ENCODE measurements at places on chromosomes 4 and X.

GRCh38 chrX:46130247-46130646 is 415.0 kb downstream of the ZNF674 start:
- no peak for DNase-seq

DNA sequence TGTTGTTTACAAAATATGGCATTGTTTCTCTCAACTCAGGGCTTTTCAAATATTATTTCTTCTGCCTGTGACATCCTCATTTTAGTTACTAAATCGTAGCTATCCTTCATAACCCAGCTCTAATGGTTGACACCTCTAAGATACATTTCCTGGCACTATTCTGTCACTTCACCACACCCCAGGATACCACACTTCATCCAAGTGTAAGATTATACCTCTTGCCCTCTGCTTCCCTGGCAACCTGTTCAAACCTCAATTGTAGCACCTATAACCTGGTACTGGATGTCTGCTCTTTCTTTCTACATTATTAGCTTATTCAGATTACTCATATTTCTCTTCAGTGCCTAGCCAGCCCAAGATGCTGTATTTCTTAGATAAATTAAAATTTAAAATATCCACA is 175.7 kb upstream of the SPIN4 start:
- no peak for DNase-seq

GRCh38 chr4:177351622-177352244 is 42.1 kb downstream of the NEIL3 start:
- no peak for DNase-seq

- no peak for DNase-seq
Observed at GRCh38 chr4:835148-836002, 9.4 kb upstream of the CPLX1 start.

DNA sequence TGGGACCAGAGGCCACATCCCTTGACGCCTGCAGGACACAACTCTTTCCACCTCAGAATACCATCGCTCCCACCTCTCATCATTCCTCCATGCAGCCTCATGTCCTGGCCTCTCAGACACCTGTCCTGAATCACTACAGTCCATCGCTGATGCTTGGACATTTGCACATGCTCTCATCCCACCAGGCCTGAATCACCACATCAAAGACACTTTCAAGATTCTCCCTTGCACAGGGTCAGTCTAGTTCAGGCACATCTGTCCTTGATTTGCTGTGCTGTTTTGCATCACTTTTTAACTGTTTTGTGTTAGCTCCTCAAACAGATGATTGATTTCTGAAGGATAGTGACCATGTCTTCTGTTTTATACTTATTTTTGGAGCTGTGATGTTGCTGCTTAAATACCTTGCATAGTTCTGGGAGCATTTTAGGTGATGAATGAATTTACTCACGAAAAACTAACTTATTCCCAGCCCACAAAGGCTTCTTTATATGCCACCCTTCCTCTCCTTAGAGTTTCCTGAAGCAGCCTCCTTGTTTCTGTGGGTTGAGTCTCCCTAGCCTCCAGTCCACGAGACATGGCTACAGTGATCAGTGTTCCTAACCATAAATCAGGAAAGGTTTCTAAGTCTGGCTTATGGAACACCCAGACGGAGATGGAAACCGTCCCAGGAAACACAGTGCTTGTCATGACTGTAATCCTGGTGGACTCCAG is 2.6 kb downstream of the FAM114A1 start:
- DNase-seq = peak; percentile 20

- no peak for DNase-seq
Observed at GRCh38 chr4:180336494-180337090, 1906.6 kb upstream of the TENM3 start.

- DNase-seq = no peak
Observed at GRCh38 chr4:8227771-8228318, 28.8 kb downstream of the SH3TC1 start.

DNA sequence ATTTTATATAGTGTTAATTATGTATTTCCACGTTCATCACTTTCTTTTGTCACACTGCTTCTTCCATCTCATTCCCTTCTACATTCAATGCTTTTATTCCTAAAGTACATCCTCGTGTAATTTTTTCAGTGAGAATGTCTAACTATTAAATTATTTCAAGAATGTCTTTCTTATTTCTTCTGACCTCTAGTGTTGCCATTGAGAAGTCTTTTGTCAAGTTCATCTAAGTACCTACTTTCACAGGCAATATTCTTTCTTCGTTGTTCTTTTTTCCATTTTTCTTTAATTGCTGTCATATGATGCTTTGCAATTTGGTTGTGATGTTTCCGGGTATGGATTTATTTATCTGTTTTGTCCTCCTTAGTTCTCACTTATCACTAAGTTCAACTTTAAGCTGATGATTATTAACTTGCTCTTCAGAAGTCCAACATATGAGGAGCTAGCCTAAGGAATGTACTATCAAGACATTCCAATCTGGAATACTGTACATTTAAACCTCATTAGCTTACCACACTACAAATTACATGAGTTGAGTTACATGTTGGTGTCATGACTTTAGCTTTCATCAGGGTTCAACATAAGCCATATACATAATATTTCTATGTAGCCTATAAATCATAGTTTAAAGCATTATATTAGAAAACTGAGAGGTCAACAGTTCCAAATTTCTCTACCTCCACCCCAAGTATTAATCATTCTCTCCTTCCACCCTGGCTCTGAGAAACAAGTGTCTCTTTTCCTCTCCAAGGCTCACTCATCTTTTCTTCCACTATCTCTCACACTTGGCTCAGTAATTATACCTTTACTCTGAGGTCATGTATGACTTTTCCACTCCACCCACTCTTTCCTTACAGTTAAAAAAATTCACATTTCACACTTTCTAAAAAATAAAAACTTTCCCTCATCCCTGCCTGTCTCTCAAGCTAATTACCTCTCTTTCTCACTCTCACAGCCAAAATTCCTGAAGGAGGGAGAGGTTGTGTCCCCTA is 81.5 kb downstream of the COX18 start:
- no peak for DNase-seq

DNA sequence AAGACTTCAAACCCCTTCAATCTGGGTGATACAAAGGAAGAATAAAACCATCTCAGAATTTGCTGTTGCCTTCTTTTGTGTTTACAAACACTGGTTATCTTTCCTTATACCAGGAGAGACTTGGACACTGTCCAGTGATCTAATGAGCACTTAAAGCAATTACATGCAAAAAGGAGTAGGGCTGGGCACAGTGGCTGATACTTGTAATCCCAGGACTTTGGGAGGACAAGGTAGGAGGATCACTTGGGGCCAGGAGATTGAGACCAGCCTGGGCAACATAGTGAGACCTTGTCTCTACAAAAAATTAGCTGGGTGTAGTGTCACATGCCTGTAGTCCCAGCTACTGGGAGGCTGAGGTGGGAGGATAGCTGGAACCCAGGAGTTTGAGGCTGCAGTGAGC is 95.7 kb upstream of the DRD5 start:
- DNase-seq = no peak

DNA sequence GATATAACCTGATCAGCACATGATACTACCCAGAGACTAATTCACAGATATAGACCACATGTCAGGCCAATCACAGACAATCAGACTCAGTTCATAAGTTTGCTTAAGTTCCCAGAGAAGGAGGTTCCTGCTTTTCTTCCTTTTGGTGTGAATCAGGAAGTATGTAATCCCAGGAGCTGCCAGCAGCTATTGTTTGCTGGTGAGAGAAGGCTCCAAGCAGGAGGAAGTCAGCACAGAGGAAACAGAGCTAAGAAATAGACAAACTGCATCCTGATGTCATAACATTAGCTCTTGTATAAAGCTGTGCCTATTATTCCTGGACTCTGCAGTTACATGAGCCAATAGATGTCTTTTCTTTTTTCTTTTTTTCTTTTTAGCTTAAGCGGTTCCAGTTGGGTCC is 50.9 kb downstream of the UCHL1 start:
- DNase-seq = no peak

DNA sequence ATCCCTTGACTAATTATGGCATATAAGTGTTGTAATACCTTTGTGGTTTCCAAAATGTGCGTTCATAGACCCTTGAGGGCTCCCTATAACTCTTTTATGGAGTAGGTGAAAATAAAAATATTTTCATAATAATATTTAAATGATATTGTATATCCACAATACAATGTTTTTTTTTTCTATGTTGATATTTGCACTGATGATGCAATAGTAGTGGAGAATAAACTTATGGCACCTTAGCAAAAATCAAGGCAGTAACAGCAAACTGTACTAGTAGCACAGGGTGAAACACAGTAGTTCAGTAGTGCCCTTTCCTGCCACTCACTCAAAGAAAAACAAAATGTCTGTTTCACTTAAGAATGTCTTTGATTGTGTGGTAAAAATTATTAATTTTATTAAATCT is 465.3 kb downstream of the C4orf33 start:
- no peak for DNase-seq

- peak; percentile 65 for DNase-seq
Observed at GRCh38 chr4:106766519-106766918, 269.6 kb downstream of the DKK2 start.

GRCh38 chrX:113804819-113805218 is 779.1 kb upstream of the HTR2C start:
- no peak for DNase-seq

DNA sequence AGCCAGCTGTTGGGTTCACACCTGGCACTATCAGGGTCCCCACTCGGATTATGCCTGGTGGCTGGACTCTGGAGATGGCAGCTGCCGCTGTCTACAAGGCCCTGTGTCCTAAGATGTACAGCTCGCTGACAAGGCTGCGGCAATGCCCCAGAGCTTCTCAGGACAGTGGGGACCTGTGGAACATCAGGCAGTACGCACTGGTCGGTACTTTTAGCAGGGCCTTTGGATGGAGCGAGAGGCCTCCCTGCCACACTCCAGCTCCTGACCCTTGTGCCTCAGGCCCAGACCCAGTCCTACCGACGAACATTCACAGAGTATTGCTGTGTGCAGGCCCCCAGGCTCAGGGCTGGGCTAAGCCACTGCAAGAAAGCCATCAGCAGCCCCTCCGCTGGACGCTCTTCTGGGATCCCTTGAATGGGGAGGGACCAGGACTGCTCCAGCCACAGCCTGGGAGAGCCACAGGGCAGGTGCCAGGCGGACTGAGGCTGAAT is 45.7 kb upstream of the HMX1 start:
- peak; percentile 12 for DNase-seq

- no peak for DNase-seq
Observed at GRCh38 chr4:189838821-189839497, 101.7 kb upstream of the FRG1 start.

- DNase-seq = peak; percentile 63
Observed at GRCh38 chr4:15303052-15303641, 124.7 kb upstream of the C1QTNF7 start.

DNA sequence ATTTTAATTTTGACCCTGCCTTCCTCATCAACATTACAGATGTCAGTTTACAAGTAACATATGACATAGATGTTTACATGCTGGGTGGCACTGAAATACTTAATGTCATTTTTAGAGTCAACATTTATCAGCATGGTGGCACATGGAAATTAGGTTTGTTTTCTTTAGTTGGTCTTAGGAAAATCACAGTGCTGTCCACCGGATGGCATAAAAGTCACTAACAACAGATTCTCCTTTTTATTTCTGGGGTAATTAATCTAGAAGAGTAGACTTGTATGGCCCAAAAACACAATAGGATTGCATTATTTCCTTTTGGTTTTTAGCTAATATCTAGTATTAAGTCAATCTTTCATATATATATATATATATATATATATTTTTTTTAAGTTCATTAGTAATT is 88.6 kb upstream of the HHIP start:
- no peak for DNase-seq

DNA sequence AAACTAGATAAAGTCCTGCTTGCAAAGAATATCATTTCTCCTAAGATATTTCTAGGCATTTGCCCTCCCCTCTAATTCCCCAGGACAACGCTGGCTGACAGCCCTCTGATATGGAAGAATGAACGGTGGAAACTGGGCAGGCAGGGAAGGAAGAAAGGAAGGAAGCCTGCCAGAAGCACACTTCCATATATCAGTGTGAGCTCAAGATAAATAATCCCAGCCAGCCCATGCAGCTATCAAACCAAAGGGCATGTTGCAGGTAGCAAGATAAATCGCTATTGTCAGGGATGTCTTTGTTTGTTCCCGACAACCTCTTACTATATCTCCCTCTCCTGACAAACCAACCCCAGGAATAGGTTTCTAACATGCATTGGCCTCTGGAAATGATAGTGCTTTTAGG is 412.8 kb downstream of the HNRNPD start:
- DNase-seq = no peak

DNA sequence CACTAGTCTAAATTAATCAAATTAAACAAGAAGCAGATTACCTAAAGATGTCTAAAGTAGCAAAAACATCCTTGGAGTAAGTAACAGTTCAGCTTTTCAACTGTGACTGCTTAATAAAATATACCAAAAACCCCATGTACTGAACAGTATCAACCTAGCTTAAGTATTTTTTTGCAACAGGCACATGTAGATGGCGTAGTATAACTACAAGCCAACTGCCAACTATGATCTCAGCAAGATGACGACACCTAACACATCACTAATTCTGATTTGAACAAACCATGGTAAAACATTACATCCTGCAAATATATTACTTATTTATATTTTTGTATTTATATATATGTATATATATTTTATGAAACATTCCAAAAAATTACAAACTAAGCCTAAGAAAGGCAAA is 24.5 kb downstream of the DHX15 start:
- DNase-seq = no peak

DNA sequence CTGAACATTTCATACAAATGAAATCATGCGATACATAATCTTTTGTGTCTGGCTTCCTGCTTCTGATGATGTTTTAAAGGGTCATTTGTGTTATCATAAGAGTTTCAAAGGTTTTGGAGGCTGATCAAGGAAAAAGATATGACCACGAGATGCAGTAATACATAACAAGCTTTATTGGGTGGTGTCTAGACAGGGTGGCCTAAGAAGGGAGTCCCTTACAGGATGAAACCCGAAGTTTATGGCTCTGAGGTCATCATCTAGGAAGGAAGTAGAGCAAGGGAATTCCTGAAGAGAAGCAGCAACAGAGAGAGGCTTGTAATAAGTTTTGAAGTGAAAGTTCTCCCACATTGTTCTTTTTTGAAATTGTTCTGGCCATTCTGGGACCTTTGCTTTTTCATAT is 40.8 kb upstream of the SOD3 start:
- no peak for DNase-seq

- no peak for DNase-seq
Observed at GRCh38 chrX:69028006-69028760, 137.1 kb downstream of the PJA1 start.

- no peak for DNase-seq
Observed at GRCh38 chrX:151631822-151632221, 63.4 kb upstream of the PRRG3 start.

- no peak for DNase-seq
Observed at GRCh38 chr4:84496706-84497503, 2.2 kb downstream of the NKX6-1 start.

DNA sequence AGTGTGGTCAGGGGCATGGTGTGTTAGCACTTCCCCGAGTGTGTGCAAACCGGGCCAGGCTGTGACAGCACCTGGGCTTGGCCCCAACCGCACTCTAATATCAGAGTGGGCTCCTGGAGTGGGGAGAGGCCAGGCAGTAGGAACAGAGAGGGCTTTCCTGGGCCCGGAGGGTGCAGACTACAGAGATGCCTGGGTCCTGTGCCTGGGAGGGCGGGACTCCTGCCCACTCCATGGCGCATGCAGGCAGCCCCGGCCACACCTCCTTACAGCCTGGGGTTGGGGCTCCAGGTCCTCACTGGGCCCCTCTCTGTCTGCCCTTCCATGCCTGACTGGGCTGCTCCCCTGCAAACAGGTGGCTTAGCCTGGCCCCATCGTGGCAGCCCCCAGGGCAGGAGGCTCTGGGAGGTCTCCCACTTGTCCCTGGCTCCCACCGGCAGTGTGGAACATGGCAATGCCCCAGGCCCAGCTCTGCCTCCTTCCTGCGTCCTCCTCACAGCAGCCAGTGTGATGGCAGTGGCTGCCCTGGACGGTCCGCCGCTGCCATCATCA is 60.4 kb downstream of the AGA start:
- DNase-seq = no peak

Measured in GM03348 (cell line).